Amygdala (tissue), 56 donors: ENCODE measurements at places on chromosomes 3 and 15.

DNA sequence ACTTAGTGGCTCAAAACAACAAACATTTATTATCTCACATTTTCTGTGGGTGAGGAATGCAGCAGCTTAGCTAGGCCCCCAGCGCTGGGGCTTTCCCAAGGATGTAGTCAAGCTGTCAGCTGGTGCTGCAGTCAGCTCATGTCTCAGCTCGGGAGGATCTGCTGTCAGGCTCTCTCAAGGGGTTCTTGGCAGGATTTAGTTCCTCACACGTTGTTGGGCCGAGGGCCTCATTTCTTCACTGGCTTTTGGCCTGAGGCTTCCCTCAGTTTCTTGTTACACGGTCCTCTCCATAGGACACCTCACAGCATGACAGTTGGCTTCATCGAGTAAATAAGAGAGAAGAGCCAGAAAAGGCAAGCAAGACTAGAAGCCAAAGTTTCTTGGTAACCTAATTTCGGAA lies 13.7 kb upstream of the U2SURP start:
- DNase-seq, result no peak

DNA sequence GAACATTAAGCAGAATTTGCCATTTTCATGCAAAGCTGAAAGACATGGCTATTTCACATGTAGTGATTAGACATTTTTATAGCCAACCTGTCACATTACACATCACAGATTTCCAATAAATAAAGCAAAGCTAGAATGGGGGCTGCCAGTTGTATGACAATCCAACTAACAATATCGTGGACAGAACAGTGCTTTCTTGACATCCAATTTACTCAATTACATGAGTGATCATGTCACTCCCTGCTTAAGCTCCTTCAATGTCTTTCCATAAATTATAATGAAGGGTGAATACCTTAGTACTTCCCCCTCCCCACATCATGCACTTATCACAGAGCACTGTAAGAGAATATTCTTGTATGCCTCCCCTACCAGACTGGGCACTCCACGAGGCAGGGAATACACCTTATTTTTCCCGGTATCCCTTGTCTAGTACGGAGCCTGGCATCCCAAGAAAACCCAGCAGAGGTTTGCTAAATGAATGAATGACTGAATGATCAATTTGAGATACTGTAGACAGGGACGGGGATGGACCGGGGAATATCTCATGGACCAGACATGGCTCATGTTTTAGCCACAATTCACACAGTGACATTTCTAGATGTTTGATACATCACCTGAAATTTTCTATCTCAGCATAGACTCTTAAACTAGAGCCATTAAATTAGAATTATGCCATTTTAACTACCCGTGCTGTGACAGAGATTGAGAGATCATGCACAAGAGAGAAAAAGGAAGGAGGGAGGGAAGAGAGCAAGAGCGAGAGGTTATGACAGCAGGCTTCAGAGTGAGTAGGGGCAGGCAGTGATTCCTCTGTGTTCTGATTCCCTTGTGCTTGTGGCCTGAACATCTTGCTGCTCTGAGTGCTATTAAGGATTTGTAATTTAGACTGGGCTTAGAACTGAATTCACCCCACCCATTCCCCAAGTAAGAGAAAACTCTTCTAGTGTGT lies 77.7 kb downstream of the EPHB1 start:
- DNase-seq, result no peak

GRCh38 chr15:101206176-101206591 lies 45.7 kb downstream of the CHSY1 start:
- no peak for DNase-seq

DNA sequence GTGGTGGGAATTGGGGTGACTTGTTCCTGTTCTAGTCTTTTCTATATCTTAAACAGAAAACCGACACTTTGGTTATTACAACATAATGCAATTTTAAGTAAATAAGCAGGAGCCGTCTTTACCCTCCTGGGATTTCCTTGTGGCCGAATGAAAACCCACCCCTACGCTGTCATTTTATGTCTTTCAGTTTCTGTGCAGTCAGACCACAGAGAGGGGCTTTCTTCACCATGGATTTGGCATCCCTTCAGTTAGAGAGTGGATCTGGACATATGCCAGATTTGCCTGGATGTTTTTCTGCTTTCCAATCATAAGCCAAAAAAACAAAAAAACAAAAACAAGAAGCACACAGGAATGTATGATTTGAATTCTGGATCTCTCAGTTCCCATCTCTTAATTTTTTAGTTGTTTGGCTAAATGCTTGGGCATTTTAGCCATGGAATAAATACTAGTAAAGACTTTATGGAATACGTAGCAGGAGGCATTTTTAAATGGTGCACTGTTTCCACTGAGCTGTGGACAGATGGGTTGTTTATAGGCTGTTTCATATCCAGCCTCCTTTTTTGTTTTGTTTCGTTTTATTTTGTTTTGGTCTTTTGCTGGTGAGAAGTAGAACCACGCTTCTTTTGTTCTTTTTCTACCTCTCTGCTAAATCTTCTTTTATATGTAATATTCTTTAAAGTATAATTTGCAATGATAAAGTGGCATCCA lies 272.9 kb downstream of the FEZF2 start:
- no peak for DNase-seq

GRCh38 chr3:186432944-186433732 lies 71.1 kb upstream of the DGKG start:
- DNase-seq, result no peak

DNA sequence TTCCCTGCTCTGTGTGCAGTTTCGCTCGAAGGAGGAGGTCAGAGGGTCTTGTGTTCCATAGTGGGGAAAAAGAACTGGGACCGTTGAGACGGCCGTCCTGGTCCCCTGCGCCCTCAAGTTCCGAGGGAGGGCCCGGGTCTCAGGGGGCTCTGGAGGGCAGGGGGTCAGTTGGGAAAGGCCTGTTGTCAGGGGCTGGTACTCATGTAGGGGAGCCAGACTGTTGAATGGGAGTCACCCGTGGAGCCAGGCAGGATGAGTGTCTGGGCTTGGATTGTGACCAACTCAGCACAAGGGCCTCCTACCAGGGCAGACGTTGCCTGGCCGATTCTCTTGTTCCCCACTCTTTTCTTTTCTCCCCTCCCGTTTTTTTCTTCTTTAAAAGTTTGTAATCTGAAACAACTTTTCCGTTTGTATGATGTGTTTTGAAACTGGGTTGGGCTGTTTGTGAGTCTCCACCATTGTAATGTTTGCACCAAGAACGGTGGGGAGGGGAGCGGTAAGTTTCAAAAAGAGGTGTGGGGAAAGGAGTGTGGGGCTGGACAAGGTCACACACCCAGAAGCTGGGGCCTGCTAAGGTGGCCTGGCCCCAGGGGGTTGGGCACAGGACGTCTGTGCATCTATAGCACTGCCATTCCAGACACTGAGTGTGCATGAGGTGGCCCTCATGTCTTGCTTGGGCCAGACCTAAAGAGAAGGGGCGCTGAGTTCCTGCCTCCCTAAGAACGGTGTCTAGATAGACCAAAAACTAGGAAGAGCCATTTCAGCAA lies 1.1 kb downstream of the CMTM7 start:
- DNase-seq, result no peak

GRCh38 chr15:38672814-38673670 lies 108.4 kb upstream of the RASGRP1 start:
- DNase-seq, result no peak

GRCh38 chr3:182500289-182500688 lies 293.0 kb upstream of the ATP11B start:
- no peak for DNase-seq

DNA sequence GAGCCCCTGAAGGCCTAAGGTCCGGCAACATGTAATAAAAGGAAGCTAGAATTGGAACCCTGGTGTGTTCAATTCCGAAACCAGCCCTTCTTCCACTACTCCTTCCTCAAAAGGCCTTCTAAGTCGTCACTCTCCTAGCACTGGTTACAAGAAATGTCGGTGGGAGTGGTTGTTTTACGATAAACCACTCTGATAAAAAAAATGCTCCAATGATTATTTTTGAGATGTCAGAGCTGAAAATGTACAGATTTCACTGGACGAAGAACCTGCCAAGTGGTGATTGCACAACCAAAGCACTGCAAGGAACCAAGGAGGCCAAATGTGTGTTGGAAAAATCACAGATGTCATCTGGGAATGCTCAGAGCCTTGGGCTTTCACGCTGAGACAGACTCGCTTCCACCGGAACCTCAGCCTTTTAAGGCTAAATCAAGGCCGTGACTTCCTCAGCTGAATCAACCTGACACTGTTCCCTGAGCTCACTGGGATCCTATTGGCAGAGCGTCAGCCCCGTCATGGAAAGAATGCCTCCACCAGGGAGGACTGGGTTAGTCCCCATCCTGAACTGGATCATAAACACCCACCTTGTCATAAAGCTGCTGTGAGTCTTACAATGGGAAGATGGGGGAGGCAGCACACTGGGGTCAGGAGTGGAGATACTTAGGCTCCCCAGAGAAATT lies 108.1 kb upstream of the THBS1 start:
- no peak for DNase-seq

GRCh38 chr3:177224414-177224813 lies 27.1 kb upstream of the TBL1XR1 start:
- no peak for DNase-seq
